AML-193 (cell line): ENCODE measurements at places on chromosomes 4 and X.

GRCh38 chr4:44368413-44369167 lies 80.0 kb downstream of the KCTD8 start:
- no peak for DNase-seq

DNA sequence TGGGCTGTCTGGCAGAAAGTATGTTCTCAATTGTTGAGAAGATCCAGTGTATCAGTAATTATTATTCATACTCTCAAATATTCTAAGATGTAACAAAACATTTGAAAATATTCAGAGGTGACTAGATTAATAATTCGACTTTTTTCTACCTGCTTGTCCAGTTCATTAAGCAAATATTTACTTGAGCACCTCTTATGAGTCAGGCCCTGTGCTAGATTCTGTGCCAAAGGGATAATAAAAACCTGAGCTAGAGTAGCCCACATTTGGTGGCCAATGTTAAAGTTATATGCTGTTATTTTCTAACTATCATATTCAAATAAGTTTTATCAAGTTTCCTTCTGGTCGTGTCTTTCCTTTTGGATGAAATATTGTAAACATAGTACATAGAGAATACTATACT lies 58.5 kb downstream of the ARHGAP10 start:
- no peak for DNase-seq

- no peak for DNase-seq
Observed at GRCh38 chr4:118745357-118745756, 60.2 kb downstream of the METTL14 start.

GRCh38 chr4:162804351-162804924 lies 362.3 kb downstream of the NAF1 start:
- DNase-seq: no peak

- DNase-seq: no peak
Observed at GRCh38 chr4:16259889-16260246, 33.6 kb upstream of the TAPT1 start.

DNA sequence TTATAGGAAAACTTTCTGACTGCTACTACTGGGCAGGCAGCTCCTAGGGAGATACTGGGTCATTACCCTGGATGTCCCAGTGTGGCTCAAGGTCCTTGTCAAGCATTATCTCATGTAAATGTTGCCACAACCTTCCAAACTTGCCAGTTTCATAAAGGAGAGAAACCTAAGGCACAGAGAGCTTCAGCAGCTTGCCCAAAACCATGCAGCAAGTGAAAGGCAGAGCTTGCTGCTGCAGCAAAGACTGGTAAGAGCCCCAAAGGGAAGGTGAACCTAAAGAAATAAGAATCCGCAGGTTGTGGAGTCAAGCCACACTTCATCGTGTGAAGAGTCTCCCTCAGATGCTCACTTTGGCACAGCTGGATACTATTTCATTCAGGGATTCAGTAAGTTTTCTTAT lies 2.3 kb downstream of the MPP1 start:
- no peak for DNase-seq

DNA sequence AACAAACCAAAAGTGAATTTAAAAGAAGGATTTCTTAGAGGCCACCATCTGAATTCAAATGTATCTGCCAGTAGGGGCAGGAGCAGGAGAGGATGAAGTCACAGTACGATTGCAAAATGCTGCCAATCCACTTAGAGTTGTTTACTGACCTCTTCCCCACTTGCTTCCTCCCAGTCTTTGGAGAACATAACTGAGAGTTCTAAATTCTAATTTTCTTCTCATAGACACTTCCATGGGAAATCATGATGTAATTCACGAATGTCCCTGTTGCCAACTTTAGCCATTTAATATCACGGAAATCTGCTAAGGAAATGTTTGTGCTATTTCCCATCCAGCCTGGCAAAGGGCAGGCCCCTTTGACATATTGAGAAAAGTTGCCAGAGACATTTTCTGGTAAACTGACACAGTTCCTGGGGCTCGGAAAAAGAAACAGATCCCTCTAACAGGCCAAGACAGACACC lies 33.6 kb upstream of the NOCT start:
- peak; percentile 90 for DNase-seq

GRCh38 chrX:46994096-46994495 lies 81.9 kb downstream of the JADE3 start:
- no peak for DNase-seq

DNA sequence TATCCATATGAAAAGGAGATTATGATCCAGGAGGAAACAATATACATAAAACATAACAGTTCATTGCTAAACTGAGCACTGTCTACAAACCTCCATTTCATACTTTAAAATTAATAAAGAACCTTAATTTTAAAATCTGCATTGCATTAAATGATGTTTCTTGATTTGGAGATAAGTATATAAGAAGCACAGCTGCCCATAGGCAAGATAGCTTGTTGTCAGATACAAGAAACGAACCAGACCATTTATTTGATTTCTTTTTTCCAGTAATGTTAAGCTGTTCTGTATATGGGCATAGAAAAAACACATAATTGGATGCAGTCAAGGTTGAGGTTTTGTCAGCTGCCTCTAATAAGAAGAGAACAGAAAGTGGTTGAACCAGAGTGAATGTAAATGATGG lies 6.4 kb downstream of the GUF1 start:
- DNase-seq: no peak

GRCh38 chrX:43005561-43005960 lies 227.6 kb upstream of the PPP1R2C start:
- no peak for DNase-seq

DNA sequence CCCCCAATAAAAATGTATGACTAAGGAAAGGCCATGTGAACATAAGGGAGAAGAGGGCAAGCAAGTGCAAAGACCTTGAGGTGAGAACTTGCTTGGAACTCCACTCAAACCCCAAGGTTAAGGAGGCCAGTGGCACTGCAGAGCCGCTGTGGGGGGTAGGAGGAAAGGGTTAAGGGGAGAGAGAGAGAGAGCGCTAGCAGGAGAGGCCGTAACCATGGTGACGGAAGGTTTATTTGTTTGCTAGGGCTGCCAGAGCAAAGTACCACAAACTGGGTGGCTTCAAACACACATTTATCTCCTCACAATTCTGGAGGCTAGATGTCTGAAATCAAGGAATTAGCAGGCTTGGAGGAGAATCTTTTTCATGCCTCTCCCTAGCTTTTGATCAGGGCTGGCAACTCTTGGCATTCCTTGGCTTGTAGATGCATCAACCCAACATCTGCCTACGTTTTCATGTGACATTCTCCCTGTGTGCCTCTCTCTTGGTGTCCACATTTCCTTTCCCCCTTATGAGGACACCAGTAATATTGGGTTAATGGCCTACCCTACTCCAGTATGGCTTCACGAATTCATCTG lies 35.2 kb downstream of the SMIM20 start:
- no peak for DNase-seq

DNA sequence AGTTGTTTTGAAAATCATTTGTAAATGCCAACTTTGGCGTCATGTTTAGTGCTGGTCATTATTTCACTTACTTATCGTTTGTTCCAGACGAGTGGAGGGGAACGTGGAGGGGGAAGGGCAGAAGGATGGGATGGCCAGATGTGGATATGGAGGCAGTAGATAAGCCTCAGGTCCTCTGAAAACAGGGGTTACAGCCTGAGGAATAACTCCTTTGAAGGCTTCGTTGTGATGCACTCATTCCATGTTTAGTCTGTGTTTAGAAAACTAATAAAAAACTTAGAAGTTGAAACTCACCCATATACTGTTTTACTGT lies 1.1 kb downstream of the MOB1B start:
- DNase-seq: no peak

DNA sequence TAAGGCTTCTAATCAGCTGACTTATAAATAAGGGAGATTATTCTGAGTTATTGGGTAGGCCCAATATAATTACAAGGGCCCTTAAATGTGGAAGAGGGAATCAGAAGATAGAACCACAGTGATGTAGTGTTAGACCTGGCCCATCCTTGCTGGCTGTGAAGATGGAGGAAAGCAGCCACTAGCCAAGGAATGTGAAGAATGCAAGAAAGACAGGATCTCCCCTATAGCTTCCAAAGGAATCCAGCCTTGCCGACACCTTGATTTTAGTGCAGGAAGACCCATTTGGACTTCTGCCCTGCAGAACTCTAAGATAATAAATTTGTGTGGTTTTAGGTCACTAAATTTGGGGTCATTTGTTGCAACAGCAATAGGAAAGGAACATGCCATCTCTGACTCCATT lies 150.6 kb downstream of the SPATA18 start:
- DNase-seq: no peak

DNA sequence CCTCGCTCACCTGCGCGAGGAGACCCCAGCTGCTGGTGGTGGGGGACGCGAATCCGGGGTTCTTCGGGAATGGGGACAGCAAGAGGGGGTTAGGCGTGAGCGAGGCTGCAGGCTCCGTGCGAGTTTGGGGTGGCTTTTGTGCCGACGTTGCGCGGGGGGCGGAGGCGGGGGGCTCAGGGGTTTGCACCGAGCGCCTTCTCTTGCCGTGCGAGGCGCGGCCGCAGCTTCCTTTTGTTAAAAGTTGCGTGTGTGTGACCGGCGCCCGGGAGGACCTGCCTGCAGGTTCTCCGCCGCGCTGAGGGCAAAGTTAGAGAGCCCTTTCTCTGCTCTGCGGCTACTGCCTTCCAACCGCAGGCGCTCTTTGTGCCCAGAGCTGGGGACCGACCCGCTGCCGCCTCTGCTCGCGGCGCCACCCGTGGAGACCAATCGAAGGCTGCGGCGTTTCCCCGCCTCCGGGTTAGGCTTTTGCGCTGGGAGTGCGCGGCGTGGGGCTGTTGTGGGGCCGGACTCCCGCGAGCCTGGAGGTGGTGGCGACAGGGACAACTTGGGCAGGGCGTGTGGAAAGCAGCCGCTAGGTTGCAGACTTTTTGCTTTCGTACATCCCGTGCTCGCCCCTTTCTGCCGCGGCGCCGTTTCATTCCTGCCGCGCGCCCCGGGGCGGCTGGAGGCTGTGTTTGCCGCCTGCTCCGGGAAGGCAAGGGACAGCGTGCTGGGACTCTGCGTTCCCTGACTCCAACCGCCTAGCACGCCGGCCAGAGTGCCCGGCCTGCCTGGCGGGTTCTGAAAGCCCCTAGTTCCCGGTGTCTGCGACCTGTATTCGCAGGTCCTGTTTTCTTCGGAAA lies 716 bp downstream of the KIT start:
- DNase-seq: no peak

- DNase-seq: no peak
Observed at GRCh38 chr4:152309418-152309817, 226.5 kb downstream of the FBXW7 start.

DNA sequence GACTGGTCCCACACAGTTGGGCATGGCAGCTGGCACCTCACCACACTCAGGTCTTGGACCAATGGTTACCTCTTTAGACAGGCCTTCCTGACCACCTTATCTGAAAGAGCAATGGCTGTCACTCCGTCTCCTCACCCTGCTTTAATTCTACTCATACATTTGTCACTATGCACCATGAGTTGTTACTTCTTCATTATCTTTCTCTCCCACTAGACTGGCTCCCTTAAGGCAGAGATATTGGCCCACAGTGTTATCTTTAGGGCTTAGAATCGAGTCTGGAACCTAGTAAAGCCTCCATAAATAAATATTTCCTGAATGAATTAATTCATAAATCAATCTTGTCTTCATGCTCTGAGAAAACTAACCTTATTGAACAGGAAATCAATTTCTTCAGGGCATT lies 46.6 kb downstream of the DCHS2 start:
- DNase-seq: no peak

- DNase-seq: no peak
Observed at GRCh38 chrX:129720741-129721140, 18.0 kb upstream of the XPNPEP2 start.

GRCh38 chr4:2963966-2964471 lies 648 bp downstream of the GRK4 start:
- peak; percentile 13 for DNase-seq

- DNase-seq: no peak
Observed at GRCh38 chr4:5096261-5096660, 45.0 kb downstream of the STK32B start.

- no peak for DNase-seq
Observed at GRCh38 chrX:42857766-42858165, 79.8 kb upstream of the PPP1R2C start.

DNA sequence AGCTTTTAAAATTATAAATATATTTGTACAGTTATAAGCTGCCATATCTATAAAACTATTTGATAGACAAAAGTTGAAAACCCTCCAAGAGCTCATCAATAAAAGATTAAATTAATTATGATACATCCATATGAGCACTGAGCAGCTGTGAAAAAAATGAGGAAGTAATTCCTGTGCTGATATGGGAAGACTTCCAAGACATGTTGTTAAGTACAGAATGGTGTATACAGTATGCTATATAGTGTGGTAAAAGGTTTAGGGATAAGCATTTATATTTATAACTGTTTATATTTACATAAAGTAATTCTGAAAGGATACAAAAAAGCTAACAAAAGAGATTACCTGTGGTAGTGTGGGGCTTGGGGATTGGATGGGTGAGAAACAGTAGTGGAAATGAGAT lies 92.8 kb upstream of the BMP2K start:
- no peak for DNase-seq

DNA sequence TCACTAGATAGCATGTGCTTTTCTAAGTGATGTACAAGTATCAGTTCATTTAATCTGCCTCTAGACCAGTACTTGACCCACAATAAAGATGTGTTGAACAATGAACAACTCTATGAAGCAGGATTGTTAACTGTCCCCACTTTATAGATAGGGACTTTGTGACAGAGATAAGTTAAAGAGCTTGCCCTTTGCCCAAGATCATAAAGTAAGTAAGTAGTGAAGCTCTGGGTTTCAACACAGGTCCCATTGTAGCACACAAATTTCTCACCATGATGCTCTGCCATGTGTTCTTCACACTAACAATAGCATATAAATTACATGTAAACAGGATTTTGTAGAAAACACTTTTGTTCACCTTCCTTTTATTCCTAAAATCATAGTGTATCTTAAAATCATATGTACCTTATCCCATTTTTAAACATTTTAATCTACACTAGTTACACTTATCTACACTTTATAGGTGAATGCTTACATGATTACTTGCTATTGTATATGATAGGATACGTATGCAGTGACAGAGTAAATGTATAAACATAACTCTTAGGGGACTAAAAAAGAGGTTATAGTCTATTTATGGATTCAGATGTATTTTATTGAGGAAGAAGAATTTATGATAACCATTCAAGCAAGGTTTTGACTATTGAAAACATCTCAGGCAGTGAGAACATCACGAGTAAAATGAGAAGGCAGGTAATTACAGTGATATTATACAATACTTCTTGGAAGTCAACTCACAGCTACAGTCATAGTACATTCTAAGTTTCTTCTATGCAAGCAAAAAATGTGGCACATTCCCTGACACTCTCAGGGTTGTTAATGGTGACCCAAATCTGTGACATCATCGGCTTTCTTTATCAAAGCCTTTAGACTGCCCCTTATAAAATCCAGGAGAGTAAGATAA lies 2275.1 kb downstream of the PCDH7 start:
- DNase-seq: no peak

GRCh38 chrX:3010532-3010931 lies 4.2 kb downstream of the ARSH start:
- no peak for DNase-seq

DNA sequence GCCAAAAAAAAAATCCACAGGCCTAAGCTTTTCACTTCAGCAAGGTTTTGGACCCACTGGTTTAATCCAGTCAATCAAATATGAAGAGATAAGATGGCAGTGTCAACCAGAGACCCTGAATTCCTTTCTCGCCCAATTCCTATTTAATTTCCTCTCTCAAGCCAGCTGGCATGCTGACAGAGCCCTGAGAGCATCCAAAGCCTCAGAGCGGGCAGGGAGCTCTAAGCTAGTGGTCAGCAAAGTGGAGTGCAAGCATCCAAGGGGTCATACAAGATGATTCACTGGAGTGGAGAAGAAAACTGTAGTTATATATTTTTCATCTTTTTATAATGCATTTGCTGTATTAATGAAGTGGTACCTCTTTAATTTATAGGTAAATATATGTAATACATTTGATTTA lies 37.8 kb upstream of the PRPS2 start:
- no peak for DNase-seq

GRCh38 chr4:7808752-7809151 lies 130.9 kb downstream of the AFAP1 start:
- DNase-seq: no peak
